ENCODE measurements at places on chromosomes 12 and 14.

- no peak for DNase-seq
These were observed 148.9 kb downstream of the CHST11 start for GRCh38 chr12:104605685-104606084.

DNA sequence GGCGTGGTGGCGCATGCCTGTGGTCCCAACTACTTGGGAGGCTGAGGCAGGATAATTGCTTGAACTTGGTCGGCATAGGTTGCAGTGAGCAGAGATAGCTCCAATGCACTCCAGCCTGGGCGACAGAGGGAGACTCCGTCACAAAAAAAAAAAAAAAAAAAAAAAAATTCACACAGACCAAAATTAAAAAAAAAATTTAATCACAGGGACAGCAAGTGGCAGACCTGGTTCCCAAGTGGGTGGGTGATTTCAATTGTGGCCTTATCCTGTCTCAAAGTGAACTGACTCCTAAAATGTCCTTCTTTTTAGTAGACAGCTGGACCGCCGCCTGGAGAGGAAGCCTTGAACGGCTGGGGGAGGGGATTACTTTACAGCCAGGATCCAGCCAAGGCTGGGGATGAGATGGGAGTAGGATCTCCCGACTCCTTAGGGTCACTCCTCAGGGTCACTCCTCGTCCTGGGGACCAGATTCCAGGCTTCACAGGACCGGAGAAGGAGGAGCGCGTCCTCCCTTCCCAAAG lies 1.5 kb upstream of the KCNH3 start:
- no peak for DNase-seq

- DNase-seq: no peak
These were observed 92.7 kb downstream of the MED13L start for GRCh38 chr12:116184763-116185162.

DNA sequence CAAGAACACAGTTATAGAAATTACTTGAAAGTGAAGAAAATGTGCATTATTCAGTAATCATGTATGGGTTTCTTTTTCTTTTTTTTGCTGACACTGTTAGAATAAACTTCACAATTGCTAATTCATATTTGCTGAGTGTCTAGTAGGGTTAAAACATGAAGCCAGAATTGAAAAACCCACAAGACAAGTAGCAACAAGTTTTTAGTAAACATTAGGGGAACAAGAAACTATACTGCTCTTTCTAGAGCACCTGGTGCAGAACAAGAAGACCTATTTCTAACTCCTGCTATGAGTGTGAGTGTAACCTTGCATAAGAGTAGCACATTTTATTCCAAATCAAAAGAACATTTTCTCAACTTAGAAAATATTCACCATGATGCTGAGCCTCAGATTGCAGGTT lies 83.2 kb downstream of the ITPR2 start:
- no peak for DNase-seq

- no peak for DNase-seq
These were observed 48.5 kb downstream of the CDC42BPB start for GRCh38 chr14:103008768-103009357.

DNA sequence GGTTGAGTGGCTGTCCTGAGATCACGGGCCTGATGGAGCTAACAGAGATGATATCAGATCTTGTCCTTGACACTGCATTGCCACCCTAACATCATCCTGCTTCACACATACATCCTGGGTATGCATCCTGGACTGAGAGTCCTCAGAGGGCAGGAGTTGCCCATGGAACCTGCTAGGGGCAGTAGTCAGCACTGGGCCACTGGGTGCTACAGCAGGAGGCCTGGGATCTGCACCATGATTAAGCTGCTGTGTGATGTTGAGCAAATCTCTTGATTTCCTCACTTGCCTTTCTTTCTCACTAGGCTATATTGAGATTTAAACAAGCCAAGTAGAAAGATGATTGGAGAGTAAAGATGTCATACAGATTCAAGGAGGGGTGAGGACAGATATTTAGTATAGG lies 22.1 kb upstream of the EIF4B start:
- no peak for DNase-seq

DNA sequence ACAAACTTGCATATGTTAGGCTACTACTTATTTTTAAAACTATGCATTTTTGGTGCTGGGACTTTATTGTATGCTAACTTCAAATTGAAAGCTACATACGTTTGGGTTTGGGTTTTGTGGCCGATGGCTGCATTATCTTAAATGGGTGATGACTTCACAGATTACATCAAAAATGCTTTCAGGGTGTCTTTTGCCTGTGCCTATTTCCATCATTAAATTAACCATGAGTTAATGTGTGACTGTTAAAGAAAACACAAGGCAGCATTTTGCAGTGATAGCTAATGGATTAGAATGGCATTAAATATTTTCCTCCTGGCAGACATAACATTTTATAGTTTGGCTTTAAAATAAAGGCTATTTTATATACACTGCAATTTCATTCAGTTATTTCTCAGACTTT lies 352.3 kb downstream of the EGLN3 start:
- no peak for DNase-seq

DNA sequence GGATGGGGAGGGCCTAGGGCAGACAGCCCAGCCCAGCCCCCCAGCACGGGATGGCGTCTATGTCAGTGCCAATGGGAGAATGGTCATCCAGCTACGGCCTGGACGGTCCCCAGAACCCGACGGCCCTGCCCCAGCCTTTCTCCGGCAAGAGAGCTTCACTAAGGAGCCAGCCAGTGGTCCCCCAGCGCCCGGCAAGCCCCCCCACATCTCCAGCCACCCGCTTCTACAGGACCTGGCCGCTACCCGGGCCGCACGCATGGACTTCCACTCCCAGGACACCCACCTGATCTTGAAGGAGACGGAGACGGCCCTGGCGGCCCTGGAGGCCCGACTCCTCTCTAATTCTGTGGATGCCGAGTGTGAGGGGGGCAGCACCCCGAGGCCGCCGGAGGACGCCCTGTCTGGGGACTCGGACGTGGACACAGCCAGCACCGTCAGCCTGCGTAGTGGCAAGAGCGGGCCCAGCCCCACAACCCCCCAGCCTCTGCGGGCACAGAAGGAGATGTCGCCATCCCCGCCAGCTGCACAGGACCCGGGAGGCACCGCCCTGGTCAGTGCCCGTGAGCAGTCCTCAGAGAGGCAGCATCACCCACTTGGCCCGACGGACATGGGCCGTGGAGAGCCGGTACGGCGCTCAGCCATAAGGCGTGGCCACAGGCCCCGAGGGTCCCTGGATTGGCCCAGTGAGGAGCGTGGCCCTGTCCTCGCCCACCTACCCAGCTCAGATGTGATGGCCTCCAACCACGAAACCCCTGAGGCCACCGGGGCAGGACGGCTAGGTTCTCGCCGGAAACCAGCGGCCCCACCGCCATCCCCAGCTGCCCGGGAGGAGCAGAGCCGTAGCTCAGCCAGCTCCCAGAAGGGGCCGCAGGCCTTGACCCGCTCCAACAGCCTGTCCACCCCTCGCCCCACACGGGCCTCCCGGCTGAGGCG lies 21.9 kb downstream of the CEP170B start:
- no peak for DNase-seq

DNA sequence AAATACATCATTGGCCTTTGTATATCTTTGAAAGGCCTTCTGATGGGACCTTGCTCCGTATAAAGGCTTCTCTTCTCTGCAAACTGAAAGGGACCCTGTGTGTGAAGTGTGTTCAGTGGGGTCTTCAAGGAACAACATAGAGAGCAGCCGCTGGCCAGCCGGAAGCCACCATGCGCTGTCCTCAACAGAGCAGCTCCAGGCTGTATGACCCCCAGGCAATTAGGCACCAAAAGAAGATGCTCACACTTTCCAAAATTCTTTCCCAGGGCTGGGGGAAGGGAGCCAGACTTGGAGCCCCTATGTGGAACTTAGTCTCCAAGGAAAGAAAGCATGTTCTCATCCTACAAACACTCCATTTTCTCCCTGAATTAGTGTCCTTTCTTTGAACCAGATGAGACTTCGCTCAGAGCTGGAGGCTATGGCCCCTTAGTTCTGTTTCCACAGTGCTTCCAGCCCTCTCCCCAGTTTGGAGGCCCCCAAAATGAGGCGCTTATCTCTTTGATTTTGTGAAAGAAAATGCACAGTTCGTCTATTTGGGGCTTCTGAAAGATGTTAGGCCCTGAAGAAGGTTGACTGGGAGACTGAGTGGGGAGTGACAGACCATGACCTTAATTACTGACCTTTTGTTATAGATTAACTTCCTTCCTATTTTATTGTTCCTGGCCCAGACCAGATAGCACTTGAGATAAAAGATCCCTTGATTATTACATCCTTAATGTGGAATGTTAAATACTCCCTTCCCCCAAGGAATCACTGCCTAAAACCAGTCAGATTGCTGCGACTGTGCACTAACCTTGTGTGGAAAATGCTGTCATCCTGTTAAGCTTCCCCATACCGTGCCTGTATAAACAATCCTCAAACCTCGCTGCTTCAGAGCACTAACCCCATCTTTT lies 128.3 kb upstream of the FGD4 start:
- DNase-seq: no peak

- DNase-seq: no peak
These were observed 111.4 kb upstream of the TMEM132C start for GRCh38 chr12:128155571-128155970.

DNA sequence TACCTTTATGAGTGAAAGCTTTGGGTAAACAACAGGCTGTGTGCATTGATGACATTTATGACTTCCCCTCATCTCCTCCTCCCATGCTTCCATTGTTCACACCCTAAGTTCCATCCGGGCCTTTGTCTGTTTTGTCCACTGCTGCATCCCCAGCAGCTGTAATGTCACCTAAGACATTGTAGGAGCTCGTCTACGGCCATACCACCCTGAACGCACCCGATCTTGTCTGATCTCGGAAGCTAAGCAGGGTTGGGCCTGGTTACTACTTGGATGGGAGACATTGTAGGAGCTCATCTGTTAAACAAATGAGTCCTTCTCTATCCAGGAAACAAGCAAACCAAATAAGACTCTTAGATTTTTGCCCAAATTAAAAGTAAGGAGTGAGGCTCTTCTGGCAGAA lies 40.4 kb upstream of the SYCP3 start:
- no peak for DNase-seq
